Occipital lobe (tissue), 3 donors: ENCODE measurements at places on chromosomes 7 and 10. TPM values are rescaled to one million over a fixed set of nuclear protein-coding genes. Genes with fewer than 3 reads are reported as not detected.

DNA sequence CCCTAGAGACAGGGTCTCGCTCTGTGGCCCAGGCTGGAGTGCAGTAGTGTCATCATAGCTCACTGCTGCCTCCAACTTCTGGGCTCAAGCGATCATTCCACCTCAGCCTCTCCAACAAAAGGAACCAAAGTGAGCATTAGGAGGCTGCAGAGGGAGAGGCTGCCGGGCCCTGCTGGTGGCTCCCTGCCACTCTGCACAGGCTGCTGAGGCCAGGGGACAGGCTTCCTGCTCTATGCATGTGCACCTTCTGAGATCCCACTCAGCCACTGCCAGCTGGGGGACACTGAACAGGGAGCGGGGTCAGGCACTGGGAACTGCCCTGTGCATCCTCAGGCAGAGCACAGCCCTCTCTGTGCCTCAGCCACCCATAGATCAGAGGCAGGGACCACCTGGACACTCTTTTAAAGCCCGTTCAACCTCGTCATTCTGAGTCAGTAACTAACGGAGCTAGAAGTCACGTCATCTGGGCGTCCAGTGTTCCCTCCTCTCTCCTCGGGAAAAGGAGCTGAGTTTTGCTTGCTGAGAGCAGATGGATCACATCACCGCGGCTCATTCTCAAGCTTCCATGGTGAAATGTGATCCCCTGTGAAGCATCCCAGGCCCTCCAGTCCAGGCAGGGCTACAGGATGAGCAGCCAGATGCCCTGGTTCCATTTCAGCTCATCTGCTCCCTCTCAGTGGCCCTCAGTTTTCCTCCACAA is 109.6 kb downstream of the MYL10 start:
- DNase-seq: no peak

- DNase-seq: no peak
These were observed 81.2 kb downstream of the PARP12 start for GRCh38 chr7:139981511-139981895.

DNA sequence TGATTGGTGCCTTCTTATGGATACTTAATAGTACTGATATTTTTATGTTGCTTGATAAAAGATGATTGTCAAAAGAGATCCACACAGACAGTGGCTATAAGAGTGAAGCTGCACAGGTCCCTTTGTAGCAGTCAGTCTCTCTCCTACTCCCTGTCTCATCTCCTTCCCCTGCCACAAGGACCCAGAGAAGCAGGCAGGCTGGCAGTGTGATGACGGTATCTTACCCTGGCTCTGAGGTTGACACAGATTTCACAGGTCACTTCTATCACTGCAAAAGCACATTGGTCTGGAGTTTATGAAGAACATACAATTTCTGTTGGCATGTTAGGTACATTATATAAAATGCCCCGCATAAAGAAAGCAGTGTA is 64.4 kb upstream of the AHR start:
- DNase-seq: no peak

Gene ZCWPW1
- total RNA-seq: 4.2 TPM

Gene NKX1-2
- total RNA-seq: 0.47 TPM

- DNase-seq: no peak
These were observed 537 bp downstream of the FOXK1 start for GRCh38 chr7:4682621-4683042.

GRCh38 chr7:108427766-108428165 is 28.5 kb downstream of the NRCAM start:
- DNase-seq: no peak

Gene IRF5
- 1.6 TPM for total RNA-seq

GRCh38 chr7:1360521-1360971 is 98.7 kb downstream of the MICALL2 start:
- DNase-seq: no peak

Gene IDE
- 19.7 TPM for total RNA-seq

DNA sequence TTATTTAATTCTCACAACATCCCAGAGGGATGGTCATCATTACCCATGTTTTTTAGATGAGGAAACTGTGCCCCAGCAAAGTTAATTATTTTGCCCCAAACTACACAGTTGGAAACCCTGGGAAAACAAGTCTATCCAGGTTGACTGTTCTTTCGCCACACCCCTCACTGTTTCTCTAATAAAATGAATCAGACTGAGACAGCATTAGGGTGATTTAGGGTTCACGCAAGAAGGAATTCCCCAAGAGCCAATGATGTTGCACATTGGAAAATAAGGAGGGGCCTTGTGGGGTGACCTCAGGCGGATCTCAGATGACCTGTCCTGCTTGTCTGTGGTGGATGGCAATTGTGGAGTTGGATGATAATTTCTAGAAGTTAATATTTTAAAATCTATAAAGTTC is 135.7 kb upstream of the TBX20 start:
- no peak for DNase-seq

Gene HSPA12A
- 17.3 TPM for total RNA-seq

- DNase-seq: no peak
These were observed 353 bp downstream of the EPHB6 start for GRCh38 chr7:142855114-142855743.

Gene SOSTDC1
- total RNA-seq: 12.6 TPM

DNA sequence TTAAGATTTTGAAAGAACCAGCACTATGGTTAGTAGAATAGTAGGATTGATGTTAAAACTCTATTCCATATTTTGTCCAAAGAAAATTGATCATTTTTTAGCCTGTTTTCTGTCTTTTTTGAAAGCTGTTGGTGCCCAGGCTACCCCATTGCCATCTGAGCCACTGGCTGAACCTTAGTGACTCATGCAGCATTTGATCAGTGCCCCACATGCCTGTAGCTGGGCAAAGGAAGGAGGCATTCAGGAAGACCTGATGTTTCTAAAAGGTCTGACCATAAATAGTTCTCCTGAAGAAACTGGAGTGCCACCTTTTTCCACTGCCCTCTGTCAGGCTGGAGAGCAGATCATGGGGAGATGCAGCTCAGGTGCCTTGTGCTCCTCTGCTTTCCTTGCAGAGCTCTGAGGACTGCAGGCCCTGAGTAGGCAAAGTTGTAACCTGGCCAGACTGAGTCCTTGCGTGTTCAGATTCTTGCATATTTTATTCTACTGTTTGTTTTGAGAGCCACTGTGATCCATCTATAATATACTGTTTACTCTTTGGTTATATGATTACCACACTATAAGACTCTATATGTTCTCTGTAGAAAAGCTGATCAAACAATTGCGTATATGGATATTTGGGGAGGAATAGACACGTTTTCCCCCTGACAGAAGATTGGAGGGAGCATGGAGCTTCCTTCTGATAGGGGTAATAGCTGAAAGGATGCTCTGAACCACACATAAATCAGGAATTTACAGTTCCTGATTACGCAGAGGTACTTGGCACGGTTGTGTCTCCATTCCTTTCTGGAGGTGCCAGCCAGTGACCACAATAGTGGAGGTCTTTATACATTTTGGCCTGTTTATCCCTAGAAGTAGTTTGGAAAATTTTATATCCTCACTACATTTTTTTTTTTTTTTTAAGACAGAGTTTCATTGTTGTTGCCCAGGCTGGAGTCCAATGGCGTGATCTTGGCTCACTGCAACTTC is 48.9 kb upstream of the GJD4 start:
- DNase-seq: no peak

DNA sequence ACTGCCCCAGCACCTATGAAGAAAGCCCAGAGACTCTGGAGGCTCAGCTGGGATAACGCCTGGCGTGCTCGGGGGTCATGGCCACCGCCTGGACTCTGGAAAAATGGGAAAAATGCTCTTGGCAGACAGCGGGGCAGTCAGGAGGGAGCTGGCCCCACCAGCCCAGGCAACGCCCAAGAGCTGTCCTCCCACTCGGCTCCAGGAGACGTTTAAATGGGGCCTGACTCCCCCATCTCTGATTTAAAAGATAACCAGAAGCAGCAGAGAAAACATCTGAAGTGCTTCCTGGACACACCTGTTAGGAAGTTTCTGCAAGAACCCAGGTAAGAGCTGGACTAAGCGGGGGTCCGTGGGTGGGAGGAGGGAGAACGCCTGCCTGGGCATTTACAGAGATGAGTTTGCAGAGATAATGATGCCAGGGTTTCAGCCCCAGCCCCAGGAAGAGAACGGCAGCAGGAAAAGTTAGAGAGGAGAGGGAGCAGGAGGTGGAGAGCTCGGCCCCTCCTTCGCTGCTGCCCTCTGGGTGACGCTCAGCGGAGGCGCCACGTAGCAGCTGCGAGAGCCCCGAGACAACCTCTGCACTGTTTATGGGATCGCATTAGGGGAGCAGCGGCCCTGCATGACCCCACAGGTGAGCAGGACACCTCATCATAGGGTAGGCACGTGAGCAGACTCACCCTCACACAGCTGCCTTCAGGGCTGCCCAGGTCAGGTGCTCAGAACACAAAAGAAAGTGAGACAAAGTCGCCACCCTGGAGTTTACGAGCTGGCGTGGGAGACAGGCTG is 83.5 kb upstream of the INSIG1 start:
- no peak for DNase-seq

DNA sequence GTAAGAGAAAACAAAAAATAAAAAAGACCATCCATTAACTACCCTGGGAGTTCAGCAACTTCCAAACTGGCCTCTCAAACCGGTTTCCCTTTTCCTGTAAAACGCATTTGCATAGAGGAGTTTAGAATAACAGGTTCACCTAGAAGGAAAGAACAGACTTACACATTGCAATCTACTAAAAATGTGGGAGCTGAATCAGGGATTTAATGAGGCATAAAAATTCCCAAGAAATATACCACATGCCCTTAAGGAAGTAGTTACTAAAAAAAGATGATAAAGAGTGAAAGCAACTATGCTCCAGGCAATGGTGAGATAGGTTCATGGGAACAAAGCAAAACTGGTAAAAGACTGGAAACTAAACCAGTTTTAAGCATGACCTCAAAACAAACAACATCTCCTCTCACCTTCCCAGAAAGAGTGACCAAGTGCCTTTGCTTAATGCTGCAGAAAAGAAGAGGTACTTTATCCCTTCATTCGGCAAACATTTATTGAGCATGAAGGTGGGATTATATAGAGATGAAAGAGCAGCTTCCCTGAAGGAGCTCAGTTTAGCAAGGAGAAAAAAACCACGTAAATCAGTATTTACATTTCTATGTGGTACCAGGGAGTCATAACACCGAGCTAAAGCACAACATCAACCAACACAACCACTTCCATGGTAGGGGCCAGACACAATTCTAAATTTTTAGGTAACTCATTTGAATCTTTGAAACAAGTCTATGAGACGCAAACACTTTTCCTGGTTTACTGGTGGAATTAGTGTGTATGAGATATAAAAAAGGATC is 152.8 kb downstream of the SGMS1 start:
- no peak for DNase-seq

- no peak for DNase-seq
These were observed 16.5 kb upstream of the DDIT4 start for GRCh38 chr10:72257051-72257892.
